ENCODE measurements at places on chromosomes 4 and X.

- no peak for DNase-seq
Observed at GRCh38 chr4:182221987-182222386, 21.2 kb upstream of the TENM3 start.

GRCh38 chr4:36173905-36174304 is 70.4 kb downstream of the ARAP2 start:
- no peak for DNase-seq

- DNase-seq, result no peak
Observed at GRCh38 chr4:42555828-42556227, 101.1 kb downstream of the ATP8A1 start.

GRCh38 chr4:140829825-140830224 is 73.6 kb upstream of the TBC1D9 start:
- no peak for DNase-seq

DNA sequence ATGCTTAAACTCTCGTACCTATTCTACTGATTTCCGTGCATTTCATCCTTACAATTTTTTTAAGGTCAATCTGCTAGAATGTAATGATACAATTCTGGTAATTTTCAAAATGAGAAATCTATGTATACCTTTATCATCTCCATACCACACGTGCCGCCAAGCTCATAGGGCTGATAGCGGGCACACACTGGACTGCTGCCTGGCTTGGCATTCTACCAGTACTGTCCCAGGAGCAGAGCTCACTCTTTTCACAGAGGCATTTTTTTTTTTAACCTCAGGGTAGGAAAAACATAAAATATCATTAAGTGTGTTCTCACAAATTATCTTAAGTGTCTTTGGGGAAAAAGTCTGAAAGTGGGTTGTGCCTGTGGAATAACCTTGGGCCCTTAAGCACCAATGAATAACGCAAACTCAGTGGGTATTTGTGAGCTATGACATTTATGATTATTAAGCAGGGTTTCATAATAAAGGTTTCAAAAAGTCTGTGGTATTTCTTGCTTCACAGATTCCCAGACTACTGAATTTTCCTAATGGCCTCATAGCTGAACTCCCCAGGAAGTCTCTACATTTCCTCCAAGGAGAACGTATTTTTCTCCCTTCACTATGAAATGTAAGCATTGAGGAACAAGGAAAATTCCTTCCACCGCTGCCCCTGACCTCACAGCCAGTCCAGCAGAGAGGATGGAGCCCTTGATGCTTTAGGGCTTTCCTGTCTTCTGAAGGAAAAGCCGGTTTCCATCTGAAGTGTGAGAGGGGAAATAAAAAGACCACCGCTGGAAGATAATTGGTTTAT is 125.2 kb downstream of the ELOVL6 start:
- no peak for DNase-seq

DNA sequence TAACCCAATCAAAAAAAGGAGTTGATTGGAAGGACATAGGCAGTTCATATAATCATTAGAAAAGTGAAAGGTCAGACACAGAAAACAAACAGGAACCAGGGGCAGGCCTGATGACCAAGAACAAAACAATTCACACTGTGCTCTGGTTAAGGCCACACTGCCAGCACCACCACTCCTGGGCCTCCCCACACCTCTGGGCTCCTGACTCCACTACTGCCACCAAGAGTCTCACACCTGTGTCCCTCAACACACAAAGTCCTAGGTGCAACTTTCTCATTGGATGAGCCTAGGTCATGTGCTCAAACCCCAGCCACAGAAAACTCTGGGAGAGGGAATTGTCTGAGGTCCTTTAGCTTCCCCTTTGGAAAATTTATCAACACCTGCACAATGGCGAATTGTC is 11.1 kb upstream of the FAM9C start:
- no peak for DNase-seq

- DNase-seq, result no peak
Observed at GRCh38 chr4:155450676-155451075, 73.9 kb upstream of the MAP9 start.

DNA sequence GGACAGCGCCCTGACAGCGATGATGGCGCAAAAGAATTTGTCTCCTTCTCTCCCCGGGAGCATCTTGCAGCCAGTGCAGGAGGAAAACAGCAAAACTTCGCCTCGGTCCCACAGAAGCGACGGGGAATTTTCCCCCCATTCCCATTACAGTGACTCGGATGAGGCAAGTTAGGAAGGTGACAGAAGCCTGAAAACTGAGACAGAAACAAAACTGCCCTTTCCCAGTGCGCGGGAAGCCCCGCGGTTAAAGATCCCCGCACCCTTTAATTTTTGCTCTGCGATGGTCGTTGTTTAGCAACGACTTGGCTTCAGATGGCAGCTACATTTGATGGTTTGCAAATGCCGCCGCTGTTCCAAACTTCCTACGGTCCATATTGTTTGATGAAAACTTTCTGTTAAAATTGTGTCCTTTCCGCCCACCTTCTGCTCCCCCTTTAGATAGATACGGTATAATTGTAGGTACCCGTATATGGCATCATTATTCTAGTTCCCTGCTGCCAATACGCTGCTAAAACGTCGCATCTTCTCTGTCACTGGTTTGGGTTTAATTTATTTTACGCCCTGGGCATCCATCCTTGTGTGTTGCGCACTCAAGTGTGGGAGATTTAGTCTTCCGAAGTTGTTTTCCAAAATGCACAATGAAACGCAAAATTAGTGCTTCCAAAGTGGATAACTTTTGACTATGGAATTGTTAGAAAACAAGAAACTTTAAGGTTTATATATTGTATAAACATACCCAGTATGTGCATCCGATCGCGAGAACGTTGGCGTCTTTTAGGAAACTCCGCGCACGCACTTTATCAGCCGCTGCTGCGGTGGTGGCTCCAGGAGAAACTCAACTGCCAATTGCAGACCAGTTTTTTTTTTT is 1.5 kb downstream of the ATOH1 start:
- no peak for DNase-seq

DNA sequence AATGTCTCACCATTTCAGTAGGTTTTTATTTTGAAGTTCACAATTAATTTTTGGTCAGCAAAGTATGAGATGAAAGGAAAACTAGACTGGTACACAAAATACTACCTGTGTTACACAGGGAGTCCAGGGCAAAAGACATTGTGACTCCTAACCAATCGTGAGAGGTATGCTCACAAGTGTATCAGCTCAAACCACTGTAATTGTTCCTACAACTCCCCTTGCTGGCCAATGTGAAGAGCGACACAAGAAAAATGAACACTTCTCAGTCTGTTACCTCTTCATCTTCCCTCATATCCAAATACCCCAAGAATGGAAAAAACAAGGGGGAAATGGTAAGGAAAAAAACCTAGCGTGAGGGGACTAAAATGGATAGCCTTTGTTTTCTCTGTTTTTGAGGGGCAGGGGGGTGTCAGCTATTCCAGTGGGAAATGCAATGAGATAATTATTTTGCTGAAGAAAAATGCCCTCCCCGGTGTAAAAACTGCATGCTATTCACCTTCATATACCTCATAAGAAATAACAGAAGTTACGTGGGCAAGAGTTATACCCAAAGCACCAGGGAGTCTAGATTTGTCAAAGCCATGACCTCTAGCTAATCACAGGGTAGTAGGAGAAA is 30.6 kb upstream of the NSUN7 start:
- DNase-seq, result no peak

GRCh38 chrX:143240658-143241057 is 214.9 kb downstream of the SPANXN4 start:
- no peak for DNase-seq

DNA sequence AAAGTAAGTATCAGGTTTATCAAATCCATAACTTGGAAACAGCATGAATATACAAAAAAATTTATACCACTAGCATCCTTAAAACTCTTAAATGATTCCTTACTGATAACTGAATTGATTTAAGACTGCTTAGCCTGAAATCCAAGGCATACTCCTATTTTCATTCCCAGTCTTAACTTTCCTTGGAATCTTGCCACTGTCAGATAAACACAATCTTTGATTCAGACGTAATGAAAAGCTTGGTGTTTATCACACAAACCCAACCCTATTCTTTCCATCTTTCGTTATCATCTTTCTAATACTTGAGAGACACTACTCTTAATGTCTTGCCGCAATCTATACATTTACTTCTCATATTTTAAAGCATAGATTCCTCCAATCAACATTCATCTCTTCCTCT is 19.1 kb downstream of the C4orf17 start:
- DNase-seq, result no peak

GRCh38 chrX:106921637-106922036 is 1.4 kb downstream of the CLDN2 start:
- no peak for DNase-seq

DNA sequence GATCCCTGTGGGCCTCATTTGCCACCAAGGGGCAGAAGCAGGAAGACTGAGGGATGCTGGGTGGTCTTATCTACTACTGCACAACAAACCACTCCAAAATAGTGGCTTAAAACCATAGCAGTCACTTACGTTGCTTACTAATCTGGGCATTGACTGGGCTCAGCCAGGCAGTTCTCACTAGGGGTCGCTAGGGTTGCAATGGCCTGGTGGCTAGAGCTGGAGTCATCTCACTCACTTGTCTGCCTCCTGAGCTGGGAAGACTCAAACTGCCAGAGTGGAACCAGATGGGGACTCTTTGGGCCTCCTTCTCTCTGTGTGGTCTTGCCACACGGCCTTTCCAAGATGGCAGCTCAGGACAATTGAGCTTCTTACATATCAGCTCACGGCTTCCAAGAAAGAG is 216.3 kb upstream of the BCOR start:
- no peak for DNase-seq

- no peak for DNase-seq
Observed at GRCh38 chr4:79893456-79893855, 179.6 kb downstream of the ANTXR2 start.

DNA sequence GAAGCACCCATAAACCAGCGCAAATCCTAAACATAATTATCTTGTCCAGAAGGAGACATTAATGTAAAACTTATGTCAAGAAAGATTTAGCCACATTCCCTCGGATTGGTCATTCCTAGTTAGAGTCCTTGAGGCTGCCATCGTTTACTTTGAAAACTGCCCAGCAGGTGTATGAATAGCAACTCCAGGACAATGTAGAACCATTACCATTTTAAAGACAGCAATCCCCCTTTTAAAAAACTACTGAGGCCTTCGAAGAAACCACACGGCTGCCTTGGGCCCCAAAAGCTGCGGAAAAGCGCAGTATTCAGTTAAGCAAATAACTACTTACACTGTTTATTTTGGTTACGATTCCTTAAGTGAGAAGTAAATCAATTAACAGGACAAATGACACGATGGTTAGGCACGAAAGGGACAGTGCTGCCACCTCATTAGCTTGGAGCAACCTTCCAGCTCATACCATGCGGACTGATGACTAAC is 822 bp upstream of the SGMS2 start:
- no peak for DNase-seq

DNA sequence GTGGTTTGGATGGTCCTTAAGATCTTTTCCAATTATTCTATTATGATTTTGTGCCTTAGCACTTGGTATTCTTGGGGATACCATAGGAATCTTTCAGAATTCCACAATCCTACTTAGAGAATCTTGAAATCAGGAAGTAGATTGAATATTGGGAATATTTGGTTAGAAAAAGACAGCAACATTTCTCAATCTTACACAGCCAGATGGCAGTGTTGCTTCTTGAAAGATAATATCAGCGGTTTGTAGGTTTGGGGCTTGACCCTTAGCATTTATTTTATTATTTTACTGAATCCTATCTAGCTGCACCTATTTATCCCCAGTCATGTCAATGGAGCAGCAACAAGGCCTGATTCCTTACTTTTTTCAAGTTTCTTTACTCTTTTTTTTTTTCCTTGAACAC is 28.6 kb downstream of the MAGEB1 start:
- no peak for DNase-seq

- DNase-seq, result no peak
Observed at GRCh38 chr4:187274153-187274552, 550.5 kb upstream of the FAT1 start.

- DNase-seq, result no peak
Observed at GRCh38 chr4:101355767-101356702, 8.7 kb upstream of the PPP3CA start.

DNA sequence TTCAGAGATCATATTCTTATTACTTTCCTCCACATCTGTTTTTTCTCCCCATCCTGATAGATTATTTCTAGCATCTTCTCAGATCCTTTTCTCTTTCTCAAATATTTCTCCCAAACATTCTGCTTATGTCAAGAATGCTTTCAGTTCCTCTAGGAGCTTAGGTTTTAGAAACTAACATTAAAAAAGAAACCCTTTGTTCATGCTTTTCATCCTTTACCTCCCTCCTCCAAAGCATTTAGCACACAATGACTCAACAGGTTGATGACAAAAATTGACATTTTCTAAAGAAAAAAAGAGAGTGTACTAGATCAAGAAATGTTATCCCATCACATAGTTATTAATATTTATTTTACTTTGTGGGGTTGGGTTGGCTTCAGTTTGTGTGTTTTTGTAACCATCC is 16.5 kb upstream of the ALB start:
- DNase-seq, result no peak

- DNase-seq, result no peak
Observed at GRCh38 chr4:2194496-2194895, 47.4 kb downstream of the HAUS3 start.

GRCh38 chr4:76882630-76883029 is 15.3 kb downstream of the SOWAHB start:
- no peak for DNase-seq

GRCh38 chrX:586351-586750 is 44.2 kb upstream of the SHOX start:
- DNase-seq, result no peak

DNA sequence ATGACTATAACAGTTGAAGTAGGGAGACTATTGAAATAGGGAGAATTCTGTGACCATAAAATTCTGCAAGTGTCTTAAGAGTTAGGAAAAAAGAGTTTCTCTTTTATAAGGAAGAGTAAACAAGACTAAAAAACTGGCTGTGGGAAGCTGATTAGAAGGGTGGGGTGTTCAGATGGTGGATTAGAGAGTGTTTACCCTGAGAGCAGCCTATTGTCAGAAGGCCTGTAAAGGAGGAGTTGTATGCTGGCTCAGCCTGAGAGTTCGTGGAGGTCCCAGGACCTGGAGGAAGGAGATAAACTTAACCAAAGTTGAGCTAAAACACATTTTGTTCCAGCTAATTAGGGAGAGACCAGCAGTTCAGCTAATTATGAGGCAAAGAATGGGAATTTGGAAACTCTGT is 629.7 kb downstream of the PCDH7 start:
- DNase-seq, result no peak

- DNase-seq, result no peak
Observed at GRCh38 chrX:22164770-22165388, 107.8 kb upstream of the CBLL2 start.

GRCh38 chr4:16270454-16271328 is 44.4 kb upstream of the TAPT1 start:
- no peak for DNase-seq

GRCh38 chr4:178351185-178351584 is 908.9 kb upstream of the AGA start:
- DNase-seq, result no peak

- no peak for DNase-seq
Observed at GRCh38 chr4:8559011-8559410, 21.2 kb upstream of the GPR78 start.

- no peak for DNase-seq
Observed at GRCh38 chrX:148647651-148648050, 147.2 kb downstream of the AFF2 start.

DNA sequence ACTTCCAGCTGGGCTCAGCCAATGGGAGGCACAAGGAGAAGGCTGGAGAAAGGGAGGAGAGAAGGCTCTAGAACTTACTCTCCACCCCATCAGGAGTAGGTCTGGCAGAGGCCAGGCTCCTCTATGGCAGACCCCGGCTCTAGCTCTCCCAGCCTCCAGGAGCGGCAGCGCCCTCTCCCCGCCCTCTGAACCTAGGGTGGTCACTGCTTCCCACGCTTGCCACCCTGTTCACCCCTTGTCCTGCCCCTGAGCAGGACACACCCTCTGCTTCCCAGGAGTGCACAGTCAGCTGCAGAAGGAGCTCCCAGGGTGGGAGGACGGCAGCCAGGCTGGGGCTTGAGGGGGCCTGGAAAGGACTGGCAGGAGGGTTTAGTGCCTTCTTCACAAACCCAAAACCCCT is 53.0 kb upstream of the CRMP1 start:
- no peak for DNase-seq

Measured in stimulated activated CD4-positive, alpha-beta T cell treated with anti-CD3 and anti-CD28 coated beads, TNF-alpha, amount 100 ng/mL, for 1 hour (primary cell).